AG04449 (cell line): ENCODE measurements at places on chromosomes 16 and 17.

DNA sequence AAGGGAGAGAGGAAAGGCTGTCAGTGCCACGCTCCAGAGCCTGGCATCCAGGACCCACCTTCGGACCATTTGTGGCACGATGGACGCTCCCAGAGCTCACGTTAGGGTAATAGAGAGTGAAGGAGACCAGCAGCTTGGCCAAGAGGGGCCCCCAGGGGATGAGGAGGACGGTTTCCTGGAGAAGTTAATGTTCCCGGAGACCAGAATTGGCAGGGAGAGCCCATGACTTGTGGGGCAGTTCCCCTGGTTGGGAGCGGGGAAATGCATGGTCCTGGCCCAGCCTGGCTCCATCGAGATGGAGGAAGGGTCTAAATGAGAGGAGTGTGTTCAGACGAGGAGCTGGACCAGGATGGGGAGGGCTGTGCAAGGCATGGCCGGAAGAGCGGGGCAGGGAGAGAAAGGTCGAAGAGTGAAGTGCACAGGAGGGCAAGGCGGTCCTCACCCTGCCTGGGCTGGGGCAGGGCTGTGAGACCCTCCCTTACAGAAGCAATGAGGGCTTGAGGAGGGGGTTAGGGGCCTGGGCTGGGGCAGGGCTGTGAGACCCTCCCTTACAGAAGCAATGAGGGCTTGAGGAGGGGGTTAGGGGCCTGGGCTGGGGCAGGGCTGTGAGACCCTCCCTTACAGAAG lies 2.9 kb upstream of the HIC1 start:
- no peak for DNase-seq

GRCh38 chr17:83189044-83190003 lies 109.9 kb downstream of the METRNL start:
- DNase-seq: peak; percentile 55

- no peak for DNase-seq
Measured at GRCh38 chr16:68764862-68765261, 27.8 kb downstream of the CDH1 start.

- no peak for DNase-seq
Measured at GRCh38 chr16:31329671-31330552, 25.1 kb upstream of the ITGAX start.

- DNase-seq: no peak
Measured at GRCh38 chr16:4138713-4139112, 22.5 kb upstream of the ADCY9 start.

DNA sequence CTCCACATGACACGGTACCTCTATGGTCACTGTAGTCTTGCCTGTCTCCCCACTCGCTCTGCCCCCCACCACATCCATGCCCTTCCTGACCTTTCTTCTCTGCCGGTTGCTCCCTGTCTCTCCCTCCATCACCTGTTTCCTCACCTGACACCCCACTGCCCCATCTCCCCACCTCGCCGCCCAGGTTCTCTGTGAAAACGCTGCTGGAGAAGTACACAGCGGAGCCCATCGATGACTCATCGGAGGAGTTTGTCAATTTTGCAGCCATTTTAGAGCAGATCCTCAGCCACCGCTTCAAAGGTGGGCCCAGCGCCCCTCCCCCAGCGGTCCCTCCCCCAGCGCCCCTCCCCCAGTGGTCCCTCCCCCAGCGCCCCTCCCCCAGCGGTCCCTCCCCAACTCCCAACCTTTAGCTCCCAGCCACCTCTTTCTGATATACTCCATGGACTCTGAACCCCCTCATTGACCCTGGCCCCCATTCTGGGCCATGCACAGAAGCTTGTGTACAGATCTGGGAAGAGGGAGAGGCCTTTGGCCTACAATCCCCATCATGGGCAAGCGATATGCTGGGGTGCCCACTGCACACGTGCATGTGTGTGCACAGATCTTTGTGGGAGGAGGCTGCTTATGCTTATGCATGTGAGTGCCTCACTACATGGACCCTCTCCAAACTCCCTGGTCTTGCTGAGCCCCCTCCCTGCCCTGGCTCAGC lies 4.1 kb downstream of the RUNDC3A start:
- no peak for DNase-seq

DNA sequence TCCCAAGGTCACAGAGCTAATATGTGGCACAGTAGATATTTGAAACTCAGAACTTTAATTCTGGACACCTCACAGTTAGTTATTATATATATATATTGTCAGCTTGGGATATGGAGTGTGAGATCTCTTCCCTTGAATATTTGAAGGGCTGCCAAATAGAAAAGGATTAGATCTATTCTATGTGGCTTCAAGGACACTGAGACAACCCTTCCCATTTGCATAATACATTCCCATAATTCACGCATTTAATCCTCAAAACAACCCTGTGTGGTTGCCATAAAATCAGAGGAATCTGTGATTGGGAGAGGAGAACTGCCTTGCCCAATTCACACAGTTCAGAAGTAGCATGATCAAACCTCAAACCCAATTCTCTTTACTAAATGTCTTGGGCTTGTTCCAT lies 365.8 kb upstream of the DYNLRB2 start:
- peak; percentile 23 for DNase-seq

DNA sequence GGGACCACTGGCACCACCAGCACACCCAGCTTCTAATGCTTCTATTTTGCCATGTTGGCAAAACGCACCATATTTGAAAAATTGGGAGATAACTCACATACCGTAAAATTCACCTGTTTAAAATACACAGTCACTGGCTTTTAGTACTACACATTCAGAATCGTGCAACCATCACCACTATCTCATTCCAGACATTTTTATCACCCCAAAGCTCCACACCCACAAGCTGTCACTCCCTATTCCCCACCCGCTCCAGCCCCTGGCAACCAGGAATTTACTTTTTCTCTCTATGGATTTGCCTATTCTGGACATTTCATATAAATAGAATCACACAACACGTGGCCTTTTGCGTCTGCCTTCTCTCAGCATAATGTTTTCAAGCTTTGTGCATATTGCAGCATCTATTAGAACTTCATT lies 25.0 kb downstream of the PPL start:
- no peak for DNase-seq

DNA sequence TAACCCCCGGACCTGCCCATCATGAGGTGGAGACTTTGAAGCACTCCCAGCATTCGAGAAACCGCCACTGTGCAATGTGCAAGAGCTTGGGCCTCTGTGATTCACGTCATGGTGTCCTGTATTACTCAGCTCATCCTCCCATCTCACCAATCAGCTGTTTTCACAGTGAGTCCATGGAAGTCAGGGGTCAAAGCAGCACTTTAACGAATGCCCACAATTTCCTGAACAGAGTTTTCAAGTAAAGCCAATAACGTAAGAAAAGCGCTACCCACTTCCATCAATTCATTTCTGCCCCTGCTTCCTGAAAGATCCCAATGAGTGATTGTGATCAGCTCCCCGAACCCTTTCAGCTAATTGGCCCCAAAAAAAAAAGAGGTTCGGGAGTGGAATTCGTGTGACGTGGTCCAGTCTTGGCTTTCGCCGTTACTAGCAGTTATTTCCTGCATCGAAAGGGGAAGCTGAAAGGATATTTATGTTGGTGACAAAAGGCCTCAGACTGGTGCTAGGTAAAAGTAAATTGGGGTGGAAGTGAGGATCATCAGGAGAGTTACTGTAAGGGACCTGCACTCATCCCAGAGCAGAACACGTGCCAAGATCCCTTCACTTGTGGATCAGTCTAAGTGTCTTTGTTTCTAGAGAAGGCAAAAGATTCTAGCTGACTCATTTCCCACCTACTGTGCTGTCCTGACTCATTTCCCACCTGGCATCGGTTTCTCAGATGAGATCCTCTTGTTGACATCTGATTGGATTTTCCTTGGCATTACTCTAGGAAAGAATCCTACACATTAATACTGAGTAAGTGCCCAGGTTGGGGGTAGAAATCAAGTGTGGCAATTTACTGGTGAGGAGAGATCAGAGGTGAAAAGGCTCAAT lies 136.7 kb upstream of the NUDT7 start:
- no peak for DNase-seq

DNA sequence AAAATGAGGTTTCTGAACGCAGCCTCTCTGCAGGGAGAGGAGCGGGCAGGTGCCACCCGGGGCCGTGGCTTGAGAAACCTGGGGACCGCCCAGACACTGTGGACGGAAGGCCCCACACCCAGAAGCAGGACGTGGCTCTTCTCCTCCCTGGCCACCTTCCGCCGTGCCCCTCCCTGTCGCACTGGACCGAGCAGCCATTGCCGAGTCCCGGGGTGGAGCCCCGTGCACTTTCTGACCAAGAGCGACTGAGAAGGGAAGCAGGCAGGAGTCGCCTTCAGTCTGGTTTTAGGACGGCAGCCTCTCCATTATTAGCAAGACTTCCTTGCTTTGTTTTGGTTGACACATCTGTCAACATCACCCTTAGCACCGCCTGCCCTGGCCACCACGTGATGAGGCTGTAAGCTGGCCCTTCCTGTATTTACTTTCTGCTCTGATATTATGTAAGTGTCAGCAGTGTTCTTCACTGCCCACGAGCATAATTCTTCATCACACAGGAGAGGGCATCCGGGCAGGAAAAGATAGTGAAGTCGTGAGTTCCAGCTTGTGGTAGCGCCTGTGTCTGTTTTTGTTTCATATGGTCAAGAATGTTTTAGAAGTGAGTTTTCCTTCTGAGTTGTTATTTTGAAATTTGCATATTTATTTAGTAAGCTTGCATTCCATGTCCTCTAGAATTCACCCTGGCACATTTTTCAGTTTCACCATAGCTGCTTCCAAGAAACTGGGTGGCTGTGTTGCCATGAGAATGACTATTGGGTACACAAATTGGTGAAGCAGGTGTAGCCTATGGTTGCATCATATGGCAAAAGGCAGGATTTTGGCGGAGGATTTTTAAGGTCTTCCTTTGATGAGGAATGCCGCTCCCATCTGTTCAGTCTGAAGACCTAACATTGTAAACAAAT lies 1.0 kb downstream of the HERPUD1 start:
- DNase-seq: no peak

GRCh38 chr16:8182761-8183160 lies 407.6 kb downstream of the TMEM114 start:
- DNase-seq: no peak

DNA sequence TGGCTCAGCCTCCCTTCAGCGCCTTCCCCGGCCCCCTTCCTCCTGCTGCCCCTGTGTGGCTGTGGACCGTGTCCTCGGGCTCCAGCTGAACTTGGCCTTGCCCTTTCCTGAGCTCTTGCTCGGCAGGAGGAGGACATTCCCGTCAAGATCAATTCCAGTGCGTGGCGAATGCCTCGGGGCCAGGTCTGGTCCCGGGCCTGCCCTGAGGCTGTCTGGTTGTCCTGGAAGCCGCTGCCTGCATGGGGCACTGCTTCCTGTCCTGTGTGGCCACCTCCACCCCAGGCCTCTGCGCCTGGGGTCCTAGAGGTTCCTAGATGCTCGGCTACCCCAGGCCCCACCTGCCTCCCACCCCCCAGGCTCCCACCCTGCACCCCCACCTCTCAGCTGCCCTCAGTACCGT lies 12.8 kb downstream of the BAHCC1 start:
- DNase-seq: no peak

GRCh38 chr16:83706394-83706793 lies 101.4 kb upstream of the HSBP1 start:
- DNase-seq: peak; percentile 52

GRCh38 chr17:11363565-11364117 lies 122.6 kb downstream of the SHISA6 start:
- no peak for DNase-seq

DNA sequence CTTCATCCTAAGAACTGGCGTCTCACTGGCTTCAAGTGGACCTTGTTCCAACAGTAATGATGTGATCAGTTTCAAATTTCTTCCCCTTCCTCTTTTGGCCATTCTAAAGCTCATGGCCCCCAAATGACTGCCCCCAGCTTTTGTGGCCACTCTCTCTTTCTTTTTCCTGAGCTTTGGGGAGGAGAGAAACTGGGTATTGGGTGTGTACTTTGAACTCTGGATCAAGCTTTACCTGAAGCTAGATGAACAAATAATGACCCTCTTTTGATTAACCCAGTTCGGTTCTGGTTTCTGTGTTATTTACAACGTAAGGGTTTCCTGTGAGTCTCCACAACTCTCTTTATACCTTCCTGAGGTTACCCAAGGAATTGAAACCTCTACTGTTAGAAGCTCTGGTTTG lies 132.7 kb downstream of the FTO start:
- no peak for DNase-seq

DNA sequence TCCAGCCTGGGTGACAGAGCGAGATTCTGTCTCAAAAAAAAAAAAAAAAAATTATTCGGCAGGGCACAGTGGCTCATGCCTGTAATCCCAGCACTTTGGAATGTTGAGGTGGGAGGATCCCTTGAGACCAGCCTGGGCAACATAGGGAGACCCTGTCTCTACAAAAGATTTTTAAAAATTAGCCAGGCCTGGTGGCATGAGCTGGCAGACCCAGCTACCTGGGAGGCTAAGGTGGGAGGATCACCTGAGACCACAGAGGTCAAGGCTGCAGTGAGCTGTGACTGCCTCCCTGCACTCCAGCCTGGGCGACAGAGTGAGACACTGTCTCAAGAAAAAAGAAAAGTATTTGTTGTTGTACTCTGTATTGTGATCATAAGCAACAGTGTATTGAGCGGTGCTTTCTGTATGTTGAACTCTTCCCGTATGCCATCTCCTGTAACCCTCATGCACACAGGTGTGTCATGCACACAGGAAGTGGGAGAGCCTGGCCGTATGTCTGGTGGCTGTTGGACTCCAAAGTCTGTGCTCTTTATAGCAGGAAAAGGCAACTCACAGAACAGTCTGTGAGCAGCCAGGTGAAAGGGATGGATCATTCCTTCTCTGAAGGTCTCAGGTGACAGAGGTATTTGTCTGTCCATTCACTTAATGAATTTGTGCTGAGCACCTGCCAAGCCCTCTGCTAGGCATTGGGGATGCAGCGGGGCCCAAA lies 17.1 kb downstream of the CDH1 start:
- no peak for DNase-seq

GRCh38 chr16:50284131-50284911 lies 18.0 kb downstream of the ADCY7 start:
- DNase-seq: no peak

DNA sequence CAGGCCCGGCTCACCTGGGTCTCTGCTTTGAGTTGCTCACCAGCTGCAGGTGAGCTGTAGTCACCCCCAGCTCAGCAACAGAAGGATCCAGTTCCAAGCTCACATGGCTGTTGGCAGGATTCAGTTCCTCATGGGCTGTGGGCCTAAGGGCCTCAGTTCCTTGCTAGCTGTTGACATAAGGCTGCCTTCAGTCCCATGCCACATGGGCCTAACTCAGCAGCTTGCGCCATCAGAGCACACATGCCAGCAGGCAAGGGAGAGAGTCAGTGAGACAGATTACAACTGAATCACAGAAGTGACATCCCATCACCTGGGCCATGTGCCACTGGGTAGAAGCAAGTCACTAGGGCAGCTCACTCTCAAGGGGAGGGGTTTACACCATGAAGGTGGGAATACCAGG lies 24.7 kb downstream of the PSMD7 start:
- no peak for DNase-seq

DNA sequence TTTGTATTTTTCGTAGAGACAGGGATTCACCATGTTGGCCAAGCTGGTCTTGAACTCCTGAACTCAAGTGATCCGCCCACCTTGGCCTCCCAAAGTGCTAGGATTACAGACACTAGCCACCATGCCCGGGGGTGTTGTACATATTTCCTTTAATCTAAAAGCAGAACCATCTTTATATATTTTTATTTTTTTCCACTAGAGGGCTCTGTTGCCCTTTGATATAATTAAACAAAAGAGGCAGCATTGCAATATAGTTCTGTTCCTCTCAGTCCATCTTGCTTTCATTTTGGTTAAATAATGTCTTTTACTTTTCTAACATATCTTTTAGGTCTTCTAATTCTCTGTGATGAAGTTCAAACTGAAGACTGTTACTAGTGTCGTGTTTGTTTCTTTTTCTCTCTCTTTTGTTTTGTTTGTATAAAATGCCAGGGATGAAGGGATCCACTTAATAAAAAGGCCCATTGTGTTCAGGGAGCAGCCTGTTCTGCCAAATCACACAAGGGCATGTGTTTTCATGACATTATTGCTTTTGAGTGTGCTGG lies 23.4 kb downstream of the WWOX start:
- no peak for DNase-seq

- no peak for DNase-seq
Measured at GRCh38 chr17:44575403-44575802, 18.1 kb downstream of the FZD2 start.
